Cerebellum (tissue), 4 donors: ENCODE measurements at places on chromosomes 2 and 18. TPM values are rescaled to one million over a fixed set of nuclear protein-coding genes. Genes with fewer than 3 reads are reported as not detected.

- DNase-seq = no peak
Observed at GRCh38 chr2:182933629-182934028, 67.2 kb upstream of the FRZB start.

- DNase-seq = no peak
Observed at GRCh38 chr2:128405467-128405900, 86.8 kb upstream of the HS6ST1 start.

- DNase-seq = no peak
Observed at GRCh38 chr2:213766465-213766901, 482.2 kb downstream of the SPAG16 start.

GRCh38 chr2:557635-558301 is 119.4 kb downstream of the TMEM18 start:
- no peak for DNase-seq

DNA sequence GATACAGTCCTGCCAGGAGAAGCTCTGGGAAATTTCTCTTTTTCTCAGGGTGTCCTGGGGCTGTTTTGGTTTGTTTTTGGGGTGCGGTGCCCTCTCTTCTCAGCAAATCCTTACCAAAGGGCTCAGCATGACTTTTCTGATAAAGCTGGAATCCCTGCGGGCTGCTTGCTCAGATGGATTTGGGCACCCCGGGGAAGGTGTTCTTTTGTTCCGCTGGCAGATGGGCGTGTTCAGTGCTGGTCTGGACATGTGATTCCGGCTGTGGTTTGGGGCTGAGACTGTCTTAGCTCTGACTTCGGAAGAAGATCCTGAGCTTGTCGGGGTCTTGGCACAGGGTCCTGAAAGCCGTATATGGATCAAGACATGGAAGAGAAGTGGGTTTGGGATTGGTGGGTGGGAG is 134.2 kb upstream of the SPRED2 start:
- DNase-seq = no peak

- no peak for DNase-seq
Observed at GRCh38 chr2:85828725-85829124, 60.1 kb downstream of the ST3GAL5 start.

- DNase-seq = no peak
Observed at GRCh38 chr2:216563646-216564045, 65.0 kb downstream of the RPL37A start.

GRCh38 chr2:12543978-12544558 is 172.7 kb upstream of the TRIB2 start:
- DNase-seq = no peak

- no peak for DNase-seq
Observed at GRCh38 chr18:29041976-29042375, 865.0 kb upstream of the CDH2 start.

DNA sequence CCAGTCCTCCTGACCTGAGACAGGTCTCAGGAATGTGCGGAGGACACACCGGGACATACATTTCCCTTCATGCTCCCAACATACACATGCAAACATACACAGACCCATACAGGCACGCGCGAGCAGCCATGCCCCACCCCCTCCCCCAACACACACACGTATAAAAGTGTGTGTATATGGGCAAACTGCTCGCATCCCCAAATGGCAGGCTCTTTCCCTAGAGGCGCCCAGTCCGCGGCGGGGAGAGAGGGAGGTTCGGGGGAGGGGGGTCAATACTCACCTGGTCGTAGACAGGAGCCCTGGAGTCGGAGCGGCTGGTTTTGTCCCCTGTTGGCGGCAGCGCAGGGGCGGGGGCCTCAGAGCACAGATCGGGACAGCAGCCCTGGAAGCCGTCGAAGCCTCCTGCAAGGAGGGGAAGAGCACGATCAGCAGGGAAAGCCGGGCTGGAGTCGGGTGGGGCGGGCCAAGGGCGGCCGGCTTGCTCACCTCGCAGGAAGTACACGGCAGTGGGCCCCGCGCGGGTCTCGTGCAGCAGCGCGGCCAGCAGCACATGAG is 682 bp downstream of the DUSP2 start:
- no peak for DNase-seq

DNA sequence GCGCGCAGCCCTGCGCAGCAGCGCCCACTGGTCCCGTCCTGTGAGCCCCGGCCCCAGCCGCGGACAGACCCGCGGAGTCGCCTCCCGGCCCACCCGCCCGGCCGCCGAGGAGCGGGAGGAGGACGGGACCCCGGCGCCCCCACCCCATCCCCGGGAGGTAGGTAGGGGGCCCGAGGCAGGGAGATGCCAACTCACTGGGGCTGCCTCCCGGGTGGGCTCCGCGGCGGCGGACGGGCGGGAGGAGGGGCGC is 160 bp downstream of the SPTBN1 start:
- DNase-seq = no peak

- no peak for DNase-seq
Observed at GRCh38 chr2:206230060-206230762, 44.3 kb upstream of the ZDBF2 start.

DNA sequence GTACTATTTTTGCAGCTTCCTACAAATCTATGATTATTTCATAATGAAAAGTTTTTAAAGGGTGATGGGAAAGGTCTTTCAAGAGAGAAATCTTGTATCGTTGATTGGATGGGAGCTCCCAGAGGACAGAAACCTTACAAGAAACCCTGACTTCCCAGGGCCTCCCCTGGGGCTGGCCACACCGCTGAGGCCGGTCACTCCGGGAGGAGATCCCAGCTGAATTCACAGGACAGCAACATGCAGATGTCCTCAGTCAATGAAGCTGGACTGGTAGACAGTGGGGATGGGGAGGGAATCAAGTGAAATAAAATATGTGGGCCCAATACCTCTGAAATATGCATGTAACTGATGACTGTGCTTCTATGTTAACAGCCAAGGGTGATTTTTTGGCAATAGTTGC is 135.6 kb downstream of the TFCP2L1 start:
- DNase-seq = no peak

DNA sequence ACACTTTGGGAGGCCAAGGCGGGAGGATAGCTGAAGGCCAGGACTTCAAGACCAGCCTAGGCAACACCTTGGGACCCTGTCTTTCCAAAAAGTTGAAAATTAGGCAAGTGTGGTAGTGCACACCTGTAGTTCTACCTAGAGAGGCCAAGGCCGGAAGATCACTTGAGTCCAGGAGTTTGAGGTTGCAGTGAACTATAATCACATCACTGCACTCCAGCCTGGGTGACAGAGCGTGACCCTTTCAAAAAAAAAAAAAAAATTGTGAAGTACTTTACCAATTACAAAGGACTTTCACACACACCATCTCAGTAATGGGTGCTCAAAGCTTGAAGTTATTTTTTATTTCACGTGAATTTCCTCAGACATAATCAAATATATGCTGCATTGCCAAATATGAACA is 65.0 kb downstream of the ATAD2B start:
- DNase-seq = no peak

GRCh38 chr2:190343536-190344275 is at the start of gene INPP1:
Gene INPP1 (plus strand): TSS chr2:190343589. CDS start chr2:190360103, 16,514 bp downstream.
- peak; percentile 53 for DNase-seq

DNA sequence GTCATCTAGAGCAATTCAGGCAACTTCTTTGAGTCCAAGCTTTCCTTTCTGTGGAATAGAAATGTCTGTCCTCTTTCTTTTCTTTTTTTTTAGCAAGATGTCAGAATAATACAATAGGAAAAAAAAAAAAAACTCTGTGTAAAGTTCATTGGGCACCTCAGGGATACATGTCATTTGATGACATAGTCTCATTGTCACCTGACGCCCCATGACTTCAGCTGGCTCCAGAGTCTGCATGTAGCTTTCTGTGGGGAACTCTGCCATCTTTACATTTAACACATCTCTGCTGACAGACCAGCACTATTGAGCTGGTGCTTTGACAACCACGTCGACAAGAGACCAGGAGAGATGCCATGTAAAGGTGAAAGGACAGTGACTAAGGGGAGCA is 172.5 kb upstream of the KLF7 start:
- no peak for DNase-seq

DNA sequence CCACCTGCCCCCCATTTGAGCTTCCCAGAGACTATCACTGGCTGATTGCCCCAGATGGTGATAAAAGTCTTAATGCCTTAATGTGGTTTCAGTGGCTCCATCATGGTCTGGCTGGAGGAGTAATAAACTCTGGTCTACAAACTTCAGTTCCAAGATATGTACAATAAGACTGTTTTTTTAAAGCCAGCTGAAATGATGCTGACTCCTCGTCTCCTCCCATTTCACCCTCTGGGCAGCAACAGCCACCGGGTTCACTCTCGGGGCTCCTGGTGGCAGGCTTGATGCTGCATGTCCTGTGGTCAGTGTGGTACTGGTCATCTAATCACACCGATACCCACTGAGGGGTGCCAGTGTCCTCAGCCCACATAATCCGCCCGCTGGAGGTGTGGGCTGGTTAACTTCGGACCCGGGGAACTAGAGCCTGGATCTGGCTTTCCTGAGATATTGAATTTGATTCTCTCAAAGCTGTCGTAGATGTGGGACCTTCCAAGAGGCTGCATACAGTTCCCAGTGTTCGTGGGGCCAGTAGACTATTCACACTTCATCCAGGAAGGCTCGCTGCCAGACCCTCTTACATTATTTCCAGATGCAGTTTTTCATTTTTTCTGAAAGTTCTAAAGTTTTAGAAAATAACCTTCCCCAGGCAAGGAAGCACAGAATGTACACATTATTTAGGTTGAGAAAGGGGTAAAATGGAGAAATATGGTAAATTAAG is 95.3 kb downstream of the GALR1 start:
- no peak for DNase-seq

- DNase-seq = no peak
Observed at GRCh38 chr2:128686497-128686859, 367.8 kb upstream of the HS6ST1 start.

DNA sequence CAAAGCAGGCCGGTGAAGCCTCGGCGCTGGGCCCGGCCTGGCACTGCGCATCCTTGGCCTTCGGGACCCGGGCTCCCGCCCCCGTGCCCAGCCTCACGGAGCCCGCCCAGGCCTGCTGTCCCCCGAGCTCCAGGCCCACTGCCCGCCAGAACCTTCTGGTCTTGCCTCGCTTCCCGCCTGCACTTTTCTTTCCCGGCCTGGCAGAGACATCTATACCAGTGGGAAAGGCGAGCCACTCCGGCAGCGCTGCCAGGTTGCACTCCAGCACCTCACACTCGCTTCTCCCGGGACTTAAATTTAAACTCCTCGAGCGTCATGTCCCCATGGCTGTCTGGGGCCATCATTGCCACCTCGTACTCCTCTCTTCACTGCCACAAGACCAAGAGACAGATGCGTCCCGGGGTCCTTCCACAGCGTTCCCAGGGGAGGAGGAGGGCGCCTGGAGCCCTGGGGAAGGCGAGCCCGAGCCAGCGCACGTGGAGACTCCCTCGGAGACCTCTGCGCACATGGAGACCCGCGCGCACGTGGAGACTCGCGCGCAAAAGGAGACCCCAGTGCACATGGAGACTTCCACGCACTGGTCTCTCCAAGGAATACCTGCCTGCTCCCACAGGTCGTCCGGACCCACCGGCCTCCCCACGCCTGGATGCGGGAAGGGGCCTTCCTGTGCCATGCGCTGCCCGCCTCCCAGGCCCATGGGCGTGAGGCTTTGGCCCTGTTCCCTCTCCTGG is 253.1 kb upstream of the SALL3 start:
- DNase-seq = no peak

DNA sequence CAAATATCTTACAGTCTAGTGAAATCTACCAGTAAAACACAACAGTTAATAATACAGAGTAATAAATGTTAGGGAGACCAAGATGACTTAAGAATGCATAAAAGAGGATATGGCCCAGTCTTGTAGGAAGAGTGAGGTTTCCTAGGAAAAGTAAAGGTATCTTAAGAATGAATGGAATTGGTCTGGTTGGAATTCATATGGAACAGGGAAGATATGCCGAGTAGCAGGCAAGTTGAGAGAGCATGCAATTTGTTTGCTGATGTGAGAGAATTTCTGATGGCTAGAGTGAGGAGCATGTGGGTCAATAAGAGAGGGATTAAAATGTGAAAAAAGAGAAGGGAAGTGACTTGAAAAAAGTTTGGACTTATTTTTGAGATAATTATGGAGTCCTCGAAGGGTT is 512.9 kb upstream of the ZEB2 start:
- no peak for DNase-seq

DNA sequence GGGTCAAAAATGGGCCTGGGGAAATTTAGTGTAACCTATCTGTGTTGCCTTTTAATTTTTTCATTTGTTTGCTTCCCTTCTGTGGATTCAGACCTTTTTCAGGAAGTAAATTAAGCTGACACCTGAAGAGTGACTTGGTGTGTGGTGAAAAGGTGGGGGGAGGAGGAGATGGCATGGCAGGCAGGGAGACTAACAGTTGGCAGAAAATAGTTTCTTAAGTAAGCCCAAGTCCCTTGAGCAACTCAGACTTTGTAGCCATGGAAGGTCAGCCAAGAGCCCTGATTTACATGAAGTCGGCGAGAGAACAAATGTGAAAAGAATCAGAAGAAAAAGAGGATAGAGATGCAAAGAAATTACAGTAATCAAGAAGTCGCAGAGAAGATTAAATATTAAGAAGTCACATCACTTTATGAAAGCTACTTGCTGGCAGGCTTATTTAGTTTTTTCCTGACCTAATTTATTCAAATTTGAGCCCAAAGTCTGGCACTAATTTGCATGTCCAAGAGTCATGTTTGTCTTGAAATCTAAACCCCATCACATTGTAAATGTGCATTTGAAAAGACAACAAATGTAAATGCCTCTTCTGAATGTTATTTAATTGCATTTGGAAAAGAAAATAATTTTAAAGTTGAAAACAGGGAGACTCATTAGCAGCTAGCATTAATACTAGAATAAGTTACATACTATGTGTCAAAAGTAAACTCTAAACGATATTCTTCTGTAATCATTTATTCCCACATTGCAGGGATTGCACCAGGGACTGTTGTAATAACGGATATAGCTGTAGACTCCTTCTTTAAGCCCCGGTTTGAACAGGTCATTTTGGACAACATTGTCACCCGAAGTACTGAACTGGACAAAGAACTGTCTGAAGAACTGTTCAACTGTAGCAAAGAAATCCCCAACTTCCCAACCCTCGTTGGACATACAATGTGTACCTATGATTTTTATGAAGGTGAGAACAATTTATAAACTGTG is 19.3 kb downstream of the UPP2 start:
- no peak for DNase-seq

DNA sequence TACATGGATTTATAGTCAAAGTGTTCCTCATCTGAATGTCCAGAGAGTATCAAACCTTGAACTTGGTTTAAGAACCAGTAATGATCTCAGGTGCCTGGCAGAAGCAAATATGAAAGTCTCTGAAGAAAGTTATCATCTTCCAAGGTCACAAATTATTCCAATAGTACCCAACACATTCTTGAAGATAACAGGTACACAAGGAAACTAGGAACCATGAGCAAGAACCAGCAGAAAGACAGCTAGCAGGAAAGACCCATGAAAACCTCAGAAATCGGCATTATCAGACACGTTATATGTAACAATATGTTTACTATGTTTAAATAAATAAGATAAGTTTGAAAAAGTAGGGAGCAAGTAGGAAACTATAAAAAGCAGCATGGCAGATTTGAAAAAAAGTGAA is 5.9 kb upstream of the PRKAG3 start:
- DNase-seq = no peak

NAT8 gene
- not detected for total RNA-seq

DDX18 gene
- 46.6 TPM for total RNA-seq

SDC1 gene
- 26.0 TPM for total RNA-seq

UGT1A5 gene
- not detected for total RNA-seq

CD226 gene
- total RNA-seq = 1.1 TPM

G6PC2 gene
- total RNA-seq = not detected

CFC1B gene
- not detected for total RNA-seq

LYG2 gene
- total RNA-seq = not detected

DLGAP1 gene
- 78.1 TPM for total RNA-seq

PROM2 gene
- total RNA-seq = 3.0 TPM
